ENCODE measurements at places on chromosomes 6 and 20. TPM values are rescaled to one million over a fixed set of nuclear protein-coding genes. Genes with fewer than 3 reads are reported as not detected.

GRCh38 chr6:27334141-27334540 lies 22.1 kb upstream of the POM121L2 start:
- no peak for DNase-seq

GRCh38 chr20:830011-830521 lies 3.4 kb upstream of the FAM110A start:
- DNase-seq = no peak

GRCh38 chr6:47456536-47456975 lies 21.0 kb upstream of the CD2AP start:
- no peak for DNase-seq

DNA sequence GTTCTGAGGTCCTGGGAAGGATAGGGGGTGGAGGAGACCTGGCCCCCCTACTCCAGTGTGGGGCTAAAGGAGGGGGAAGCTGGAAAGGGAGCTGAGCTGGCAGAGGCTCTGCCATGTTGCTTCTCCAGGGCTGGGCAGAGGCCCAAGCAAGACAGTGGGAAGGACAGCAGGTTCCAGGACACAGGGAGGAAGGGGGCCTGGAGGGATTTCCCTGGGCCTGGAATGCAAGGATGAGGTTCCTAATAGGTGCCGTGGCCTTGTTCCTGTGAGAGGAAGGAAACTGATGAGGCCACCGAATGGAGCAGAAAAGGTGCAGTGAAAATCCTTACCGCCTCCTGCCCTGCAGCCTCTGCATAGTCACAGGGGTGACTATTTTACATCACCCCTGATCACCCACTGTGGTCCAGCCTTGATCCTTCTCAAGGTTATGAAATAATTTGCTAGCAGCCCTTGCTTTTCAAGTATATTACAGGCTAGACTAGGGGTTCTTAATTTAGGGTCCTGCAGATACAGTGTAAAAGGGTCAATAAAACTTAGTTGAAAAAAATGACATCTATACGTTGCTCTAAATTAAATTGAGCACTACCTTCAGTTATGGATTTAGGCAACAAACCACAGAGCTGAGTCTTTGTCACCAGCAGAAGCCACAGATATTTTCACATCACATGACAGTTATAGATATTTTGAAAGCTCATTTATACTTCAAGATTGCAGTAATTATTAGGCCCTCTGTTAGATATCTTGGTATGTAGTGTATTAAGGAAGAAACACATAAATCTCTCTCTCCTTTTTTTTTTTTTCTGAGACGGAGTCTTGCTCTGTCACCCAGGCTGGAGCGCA lies 45.7 kb upstream of the RNF24 start:
- DNase-seq = no peak

WFDC2 gene
- total RNA-seq = 0.84 TPM

- no peak for DNase-seq
These were observed 18.0 kb downstream of the USP49 start for GRCh38 chr6:41877051-41877680.

DNA sequence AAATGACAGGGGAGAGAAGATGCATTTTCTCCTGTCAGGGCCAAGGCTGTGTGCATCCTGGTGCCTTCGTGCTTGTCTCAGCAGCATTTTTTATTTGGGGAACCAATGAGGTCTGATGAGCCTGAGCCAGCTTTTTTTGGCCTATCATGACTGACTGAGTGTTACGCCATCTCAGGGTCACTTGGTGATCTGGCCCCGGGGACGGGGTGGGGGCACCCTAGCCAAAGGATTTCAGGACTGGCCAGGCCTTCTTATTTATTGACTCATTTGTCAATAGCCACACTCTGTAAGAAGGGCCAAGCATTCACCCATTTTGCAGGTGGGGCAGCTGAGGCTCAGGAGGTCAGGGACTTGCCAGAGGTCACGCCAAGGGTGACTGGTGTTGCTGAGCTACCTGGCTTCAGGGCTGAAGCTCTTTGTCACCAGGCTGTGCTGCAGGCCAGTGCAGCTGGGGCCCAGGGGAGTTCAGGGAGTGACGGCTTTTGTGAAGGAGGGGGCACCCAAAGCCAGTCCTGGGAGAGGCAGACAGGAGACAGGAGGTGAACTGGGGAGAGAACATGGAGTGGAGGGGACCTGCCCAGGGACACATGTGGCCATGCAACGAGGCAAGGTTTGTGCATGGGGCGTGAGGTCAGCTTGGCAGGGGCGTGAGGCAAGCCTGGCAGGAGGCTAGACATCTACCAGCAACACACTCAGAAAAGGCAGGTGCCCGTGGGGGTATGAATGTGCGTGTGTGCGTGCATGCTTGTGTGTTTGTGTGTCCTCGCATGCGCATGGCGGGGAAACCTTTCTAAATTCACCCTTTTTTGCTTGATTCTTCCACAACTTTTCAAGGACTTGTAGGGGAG lies 31.1 kb downstream of the VSTM2L start:
- DNase-seq = no peak

DNA sequence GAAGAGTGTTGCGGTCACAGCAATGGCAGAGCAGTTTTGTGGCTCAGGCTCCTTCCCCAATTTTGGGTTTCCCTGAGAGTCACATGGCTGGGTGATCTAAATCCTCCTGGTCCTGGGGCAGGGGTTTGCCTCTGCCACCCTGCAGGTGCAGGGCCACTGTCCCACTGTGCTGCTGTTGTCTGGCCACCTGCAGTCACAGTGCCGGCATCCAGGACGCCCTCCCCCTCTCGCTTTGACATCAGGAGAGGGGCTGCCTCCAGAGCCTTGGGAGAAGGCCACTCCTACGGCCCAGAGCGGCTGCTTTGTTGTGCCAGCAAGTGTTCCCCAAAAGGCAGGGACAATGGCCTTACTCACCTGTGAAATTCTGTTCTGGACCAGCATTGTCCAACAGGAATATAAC lies 449.0 kb downstream of the QKI start:
- no peak for DNase-seq

C20orf144 gene
- not detected for total RNA-seq

DNA sequence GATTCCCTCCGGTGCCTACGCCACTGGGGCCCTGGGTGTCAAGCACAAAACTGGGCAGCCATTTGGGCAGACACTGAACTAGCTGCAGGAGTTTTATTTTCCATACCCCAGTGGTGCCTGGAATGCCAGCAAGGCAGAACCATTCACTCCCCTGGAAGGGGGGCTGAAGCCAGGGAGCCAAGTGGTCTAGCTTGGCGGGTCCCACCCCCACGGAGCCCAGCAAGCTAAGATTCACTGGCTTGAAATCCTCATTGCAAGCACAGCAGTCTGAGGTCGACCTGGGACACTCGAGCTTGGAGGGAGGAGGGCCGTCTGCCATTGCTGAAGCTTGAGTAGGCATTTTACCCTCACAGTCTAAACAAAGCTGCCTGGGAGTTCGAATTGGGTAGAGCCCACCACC lies 125.3 kb downstream of the FRK start:
- no peak for DNase-seq

- no peak for DNase-seq
These were observed 194.8 kb downstream of the COL9A1 start for GRCh38 chr6:70107852-70108629.

DNA sequence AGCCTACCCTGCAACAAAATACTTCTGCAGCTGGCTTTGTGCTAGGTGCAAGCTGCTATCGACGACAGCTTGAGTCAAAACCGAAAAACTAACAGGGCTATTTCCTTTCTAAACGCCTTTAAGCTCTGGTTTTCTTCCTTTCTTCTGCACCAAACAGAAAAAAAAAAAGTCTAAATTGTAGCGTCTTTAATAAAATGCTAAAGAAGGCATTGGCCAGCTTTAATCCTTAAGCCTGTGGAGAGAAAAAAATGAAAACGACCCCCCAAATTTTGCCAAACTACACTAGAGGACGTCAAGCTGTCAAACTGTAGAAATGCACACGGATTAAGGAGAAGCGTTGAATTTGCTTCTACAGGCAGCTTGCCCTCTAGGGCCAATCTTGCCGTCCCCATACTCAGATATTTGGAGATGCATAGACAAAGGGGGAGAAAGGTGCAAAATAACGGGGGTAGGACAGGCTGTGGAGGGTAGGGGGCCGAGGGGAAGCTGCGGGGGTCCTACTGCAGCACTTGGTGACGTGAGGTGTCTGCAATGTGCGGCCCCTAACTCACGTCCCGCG lies 1.4 kb upstream of the NRN1 start:
- DNase-seq = no peak

GRCh38 chr6:148415511-148416260 lies 73.0 kb downstream of the SASH1 start:
- no peak for DNase-seq

ZNF391 gene
- 3.7 TPM for total RNA-seq

PLG gene
- not detected for total RNA-seq

GRCh38 chr20:63475209-63475608 lies 2.8 kb upstream of the KCNQ2 start:
- no peak for DNase-seq

All from tibial nerve (tissue), 4 donors.